ENCODE measurements at places on chromosomes 16 and 17.

- DNase-seq: no peak
Observed at GRCh38 chr16:46982335-46982734, 8.9 kb upstream of the DNAJA2 start.

- DNase-seq: no peak
Observed at GRCh38 chr17:43226393-43226792, 2.0 kb downstream of the CCDC200 start.

DNA sequence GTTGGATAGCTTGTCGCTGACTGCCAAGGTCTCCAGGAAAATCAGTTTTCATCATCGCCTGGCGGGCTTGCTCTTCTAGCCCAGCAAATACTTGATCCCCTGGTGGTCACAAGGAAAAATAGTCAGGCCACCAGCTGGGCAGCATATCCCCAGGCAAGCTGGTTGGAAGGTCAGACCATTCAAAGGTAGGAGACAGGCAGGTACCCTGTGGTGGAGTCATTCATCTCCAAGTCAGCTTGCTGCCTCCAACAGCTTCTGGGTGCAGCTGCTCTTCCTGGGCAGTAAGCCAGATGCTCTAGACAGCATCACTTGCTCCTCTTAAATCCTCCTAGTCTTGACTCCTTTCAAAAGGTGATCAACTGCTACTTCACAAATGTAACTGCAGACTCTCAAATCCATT is 16.0 kb downstream of the ZNF821 start:
- no peak for DNase-seq

GRCh38 chr17:81396722-81397313 is 1.6 kb downstream of the BAHCC1 start:
- peak; percentile 58 for DNase-seq

- DNase-seq: no peak
Observed at GRCh38 chr17:17853811-17854447, 17.1 kb upstream of the SREBF1 start.

DNA sequence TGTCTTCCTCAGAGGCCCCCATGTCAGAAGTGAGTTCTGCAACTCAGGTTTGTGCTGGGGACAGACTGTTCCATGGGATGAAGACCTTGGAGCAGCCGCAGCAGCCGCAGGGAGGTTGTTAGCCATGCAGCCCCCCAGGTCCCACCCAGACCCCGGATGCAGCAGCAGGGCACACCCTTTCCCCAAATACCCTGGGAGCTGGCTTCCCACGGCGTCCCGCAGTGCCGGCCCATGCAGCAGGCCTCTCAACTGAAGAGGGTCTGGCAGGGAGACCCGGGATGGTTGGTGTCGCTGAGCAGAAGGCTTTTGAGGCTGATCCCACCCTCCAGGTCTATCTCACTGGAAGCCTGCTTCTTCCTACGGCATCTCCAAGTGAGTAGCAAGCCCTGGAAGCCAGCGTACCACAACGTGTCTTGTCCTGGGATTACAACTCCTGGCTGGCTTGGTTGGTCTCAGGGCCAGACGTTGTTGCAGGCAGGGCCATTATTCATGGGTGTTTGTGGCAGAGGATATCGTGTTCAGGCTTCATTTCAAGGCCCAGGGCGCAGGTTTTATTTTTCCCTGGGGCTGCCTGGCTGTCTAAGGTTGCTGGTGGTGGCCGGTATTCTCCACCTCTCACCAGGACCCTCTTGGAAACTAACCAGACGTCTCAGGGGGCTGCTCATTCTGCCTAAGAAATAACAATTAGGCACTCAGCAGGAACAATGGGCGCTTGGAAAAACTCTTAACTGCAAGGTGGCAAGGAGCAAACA is 223.2 kb downstream of the C16orf95 start:
- no peak for DNase-seq

DNA sequence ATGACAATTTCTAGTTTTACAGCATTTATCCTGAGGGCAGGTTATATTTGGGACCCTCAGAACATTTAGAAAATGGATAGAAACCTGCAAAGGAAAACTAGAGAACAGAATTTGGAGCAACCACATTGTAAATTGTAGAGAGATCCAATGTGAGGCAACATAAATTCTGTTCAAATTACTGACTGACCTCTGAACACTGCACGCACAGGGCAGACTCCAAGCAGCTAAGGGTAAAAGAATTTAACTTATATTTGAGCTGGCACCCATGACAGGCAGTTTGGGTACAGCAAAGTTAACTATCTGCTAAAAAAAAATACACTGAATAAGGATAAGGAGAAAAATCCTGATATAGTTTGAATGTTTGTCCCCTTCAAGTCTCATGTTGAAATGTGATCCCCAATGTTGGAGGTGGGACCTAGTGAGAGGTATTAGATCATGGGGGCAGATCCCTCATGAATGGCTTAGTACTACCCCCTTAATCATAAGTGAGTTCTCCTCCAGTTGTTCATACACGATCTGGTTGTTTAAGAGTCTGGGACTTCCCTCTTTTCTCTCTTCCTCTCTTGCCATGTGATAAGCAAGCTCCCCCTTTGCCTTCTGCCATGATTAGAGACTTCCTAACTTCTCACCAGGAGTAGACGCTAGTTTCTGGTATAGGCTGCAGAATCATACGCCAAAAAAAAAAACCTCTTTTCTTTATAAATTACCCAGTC is 75.7 kb downstream of the FBXL20 start:
- DNase-seq: no peak

DNA sequence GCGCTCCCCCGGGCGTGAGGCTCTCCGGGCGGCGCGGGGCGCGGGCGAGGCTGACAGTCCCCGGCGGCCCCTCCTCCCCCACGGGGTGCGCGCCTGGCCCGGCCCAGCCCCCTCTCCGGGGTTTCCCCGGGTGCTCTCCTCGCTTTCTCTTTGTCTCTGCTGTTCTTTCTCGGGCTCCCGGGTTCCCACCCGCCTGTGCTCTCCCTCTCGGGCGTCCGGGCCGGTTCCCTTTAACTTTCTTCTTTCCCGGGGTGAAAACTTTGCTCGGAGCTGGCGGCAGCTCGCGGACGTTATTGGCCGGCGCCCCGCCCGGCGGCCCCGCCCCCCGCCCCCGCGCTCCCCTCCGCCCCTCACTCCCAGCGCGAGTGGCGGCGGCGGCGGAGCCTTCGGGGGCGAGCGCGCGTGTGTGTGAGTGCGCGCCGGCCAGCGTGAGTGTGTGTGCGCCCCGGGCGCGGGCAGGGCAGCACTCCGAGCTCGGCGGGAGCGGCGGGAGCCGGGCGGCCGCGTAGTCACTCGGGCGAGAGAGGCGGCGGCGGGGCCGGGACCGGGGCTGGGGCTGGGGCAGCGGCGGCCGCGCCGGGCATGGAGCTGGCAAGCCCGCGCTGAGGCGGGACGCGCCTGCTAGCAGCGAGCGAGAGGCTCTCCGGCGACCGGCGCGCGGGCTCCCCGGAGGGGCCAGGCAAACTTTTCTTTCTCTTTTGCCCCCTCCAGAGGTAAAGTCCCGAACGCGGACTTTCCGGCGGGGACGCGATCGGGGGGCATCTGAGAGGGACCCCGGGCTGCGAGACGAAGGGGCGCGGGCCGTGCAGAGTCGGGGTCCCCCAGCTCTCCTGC is at the start of gene NTN1:
Gene NTN1, plus strand, starts transcription at position 353 of the 834 bp plus-strand sequence. CDS start 864 bp downstream, outside the sequence.
- DNase-seq: no peak

- no peak for DNase-seq
Observed at GRCh38 chr16:65446427-65446826, 324.6 kb upstream of the CDH11 start.

DNA sequence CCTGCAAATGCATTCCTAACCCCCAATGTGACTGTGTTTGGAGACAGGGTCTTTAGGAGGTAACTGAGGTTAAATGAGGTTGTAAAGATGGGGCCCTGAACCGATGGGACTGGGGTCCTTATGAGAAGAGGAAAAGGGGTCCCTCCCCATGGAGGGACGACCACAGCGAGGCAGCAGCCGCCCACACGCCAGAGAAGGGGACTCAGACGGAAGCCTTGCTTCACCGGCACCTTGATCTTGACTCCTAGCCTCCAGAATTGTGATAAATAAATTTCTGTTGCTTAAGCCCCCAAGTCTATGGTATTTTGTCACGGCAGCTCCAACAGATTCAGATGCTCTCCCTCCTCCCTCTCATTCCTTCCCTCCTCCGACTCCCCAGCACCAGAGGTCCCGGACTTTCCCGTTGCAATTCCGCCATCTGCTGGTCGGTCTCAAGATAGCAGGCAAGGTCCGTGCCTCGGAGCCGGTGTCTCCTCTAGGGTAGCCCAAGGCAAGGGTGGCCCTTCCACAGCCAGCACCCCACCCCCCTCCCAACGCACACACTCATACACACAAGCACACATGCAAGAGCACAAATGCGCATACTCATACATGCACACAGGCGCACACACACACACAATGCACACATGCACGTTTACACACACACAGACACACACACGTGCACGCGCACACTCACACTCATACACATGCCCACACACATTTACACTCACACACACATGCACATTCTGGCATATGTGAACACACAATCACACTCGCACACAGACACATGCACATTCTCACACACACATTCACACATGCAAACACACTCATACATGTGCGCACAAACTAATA is 23.1 kb upstream of the C16orf78 start:
- peak; percentile 28 for DNase-seq

- DNase-seq: no peak
Observed at GRCh38 chr16:84331998-84332780, 36.1 kb upstream of the ATP2C2 start.

- DNase-seq: no peak
Observed at GRCh38 chr17:49497148-49498028, 2.3 kb downstream of the NGFR start.

DNA sequence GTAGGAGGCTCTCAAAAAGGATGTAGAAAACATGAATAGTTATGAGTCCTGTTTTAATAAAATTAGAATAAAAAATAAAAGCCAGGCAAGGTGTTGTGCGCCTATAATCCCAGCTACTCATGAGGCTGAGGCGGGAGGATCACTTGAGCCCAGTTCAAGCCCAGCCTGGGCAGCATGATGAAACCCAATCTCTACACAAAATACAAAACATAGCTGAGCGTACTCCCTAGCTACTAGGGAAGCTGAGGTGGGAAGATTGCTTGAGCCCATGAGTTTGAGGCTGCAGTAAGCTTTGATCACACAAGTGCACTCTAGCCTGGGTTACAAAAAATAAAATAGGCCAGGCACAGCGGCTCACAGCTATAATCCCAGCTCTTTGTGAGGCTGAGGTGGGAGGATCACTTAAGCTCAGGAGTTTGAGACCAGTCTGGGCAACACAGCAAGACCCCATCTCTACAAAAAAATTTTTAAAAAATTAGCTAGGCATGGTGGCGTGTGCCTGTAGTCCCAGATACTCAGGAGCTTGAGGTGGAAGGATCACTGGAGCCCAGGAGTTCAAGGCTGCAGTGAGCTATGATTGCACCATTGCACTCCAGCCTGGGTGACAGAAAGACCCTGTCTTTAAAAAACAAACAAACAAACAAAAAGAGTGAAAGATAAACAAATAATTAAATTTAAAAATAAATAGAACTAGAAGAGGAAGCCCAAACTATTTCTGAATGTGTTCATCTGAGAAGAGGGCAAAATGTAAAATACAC is 17.2 kb upstream of the PRM1 start:
- DNase-seq: no peak

GRCh38 chr17:6455321-6455705 is 11.1 kb downstream of the PIMREG start:
- peak; percentile 32 for DNase-seq

- no peak for DNase-seq
Observed at GRCh38 chr17:82812058-82812457, 27.8 kb downstream of the ZNF750 start.

DNA sequence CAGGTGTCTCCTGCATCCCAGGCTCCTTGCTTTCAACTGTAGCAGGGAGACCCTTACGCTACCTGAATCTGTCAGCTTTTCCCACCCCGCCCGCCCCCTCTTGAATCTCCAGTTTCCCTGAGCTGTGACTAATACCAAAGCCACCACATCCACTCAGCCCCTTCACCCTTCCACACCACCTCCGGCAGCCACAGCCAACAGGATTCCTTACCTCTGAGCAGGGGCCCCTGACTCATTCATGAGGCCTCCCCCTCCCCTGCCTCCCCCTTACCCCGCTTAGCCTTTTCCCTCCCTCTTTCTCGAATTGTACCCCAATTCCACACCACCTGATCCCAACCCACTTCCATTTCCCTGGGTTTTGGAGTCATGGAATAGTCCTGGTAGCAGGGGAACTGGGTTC is 2.3 kb downstream of the STX1B start:
- no peak for DNase-seq

Data from Jurkat, Clone E6-1 (cell line).